Activated T-cell treated with anti-CD3 and anti-CD28 coated beads, Interleukin-2, amount 50 U/mL, for 48 hours (primary cell): ENCODE measurements at places on chromosomes 11 and 22.

DNA sequence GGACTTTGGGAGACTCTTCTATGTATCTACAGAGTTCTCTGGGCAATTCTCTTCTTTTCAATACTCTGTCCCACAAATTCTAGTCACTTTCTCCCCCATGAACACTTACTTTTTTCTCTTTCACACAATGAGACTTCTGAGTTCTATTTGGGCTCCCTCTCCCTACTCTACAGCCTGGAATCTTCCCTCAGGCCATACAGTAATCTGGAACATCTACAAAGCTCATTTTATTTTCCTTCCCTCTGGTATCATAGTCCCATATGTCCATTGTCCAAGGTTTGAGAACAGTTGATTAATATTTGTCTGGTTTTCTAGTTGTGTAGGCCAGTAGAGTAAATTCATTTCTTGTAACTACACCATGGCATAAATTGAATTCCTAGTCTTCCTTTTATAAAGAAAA is 544.6 kb upstream of the RAG2 start:
- DNase-seq: no peak

DNA sequence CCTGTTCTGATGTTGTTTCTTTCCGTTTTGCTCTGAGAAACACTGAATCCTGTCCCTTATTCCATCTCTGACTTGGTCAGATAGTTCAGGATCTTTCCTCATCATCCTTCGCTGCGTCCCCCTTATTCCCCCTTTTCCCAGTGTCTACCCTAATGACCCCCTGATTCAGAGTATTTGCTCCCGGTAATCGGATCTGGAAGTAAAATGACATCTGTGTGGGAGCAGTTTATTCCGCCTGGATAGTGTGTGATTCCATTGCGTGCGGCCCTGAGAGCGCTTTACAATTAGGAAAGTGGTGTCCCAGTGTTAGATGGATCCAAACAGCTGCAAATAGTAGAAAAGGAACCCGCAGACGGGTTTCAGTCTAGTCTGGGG is 606 bp downstream of the DRG1 start:
- no peak for DNase-seq

DNA sequence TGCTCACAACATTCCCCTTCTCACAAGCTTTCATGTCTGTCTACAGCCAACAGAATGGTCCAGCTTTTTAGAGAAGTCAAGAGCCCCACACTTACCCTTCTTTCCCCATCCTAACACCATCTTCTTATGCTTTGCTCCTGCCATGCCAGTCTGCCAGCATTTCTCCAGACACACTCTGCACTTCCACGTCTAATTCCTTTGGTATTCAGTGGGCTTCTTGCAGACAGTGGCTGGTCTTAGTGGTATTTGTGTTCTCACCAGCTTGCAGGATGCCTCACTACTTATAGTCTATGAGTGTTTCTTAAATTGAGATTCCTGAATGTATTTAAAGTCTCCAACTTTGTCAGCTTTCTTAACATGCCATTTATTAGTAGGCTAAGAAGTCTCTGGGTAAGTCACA is 154.4 kb downstream of the BBOX1 start:
- no peak for DNase-seq

GRCh38 chr11:109929308-109929707 is 163.9 kb upstream of the ZC3H12C start:
- DNase-seq: no peak

DNA sequence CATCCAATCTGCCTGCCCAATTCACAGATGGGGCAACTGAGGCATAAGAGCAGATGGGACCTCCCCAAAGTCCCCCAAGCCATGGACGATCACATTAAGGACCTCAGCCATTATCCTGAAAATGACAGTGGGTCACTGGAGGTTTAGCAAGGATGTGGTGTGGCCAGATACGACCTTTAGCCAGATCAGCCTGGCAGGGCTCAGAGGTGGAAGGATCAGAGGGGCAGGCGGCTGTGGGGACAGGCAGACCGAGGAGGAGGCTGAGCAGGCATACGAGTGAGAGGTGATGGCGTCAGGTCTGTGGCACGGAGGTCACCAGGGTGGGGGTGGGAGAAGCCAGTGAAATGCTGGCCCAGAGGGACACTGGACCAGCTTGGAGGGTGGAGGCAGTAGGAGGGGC is 14.1 kb upstream of the TMPRSS6 start:
- DNase-seq: no peak

DNA sequence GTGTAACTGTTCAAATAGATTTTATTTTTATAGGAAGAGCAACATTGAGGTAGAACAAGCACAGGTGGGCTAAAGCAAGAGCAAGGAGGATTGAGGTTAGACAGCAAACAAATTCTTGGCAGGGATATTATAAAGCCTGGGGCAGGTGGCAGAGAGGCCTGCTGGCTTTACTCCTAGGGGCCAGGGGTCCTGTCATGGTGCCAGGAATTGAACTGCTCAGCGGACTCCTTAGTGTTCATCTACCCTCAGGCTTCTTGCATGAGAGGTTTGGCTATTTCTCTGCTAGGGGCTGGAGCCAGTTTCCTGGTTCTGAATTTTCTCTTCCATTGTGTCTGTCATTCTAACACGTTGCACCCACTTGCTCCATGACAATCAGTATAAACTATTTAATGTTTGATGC is 217.2 kb upstream of the NCAM1 start:
- DNase-seq: no peak

GRCh38 chr11:86785576-86785975 is 14.8 kb upstream of the PRSS23 start:
- DNase-seq: no peak

- DNase-seq: no peak
Observed at GRCh38 chr11:88363648-88364065, 26.1 kb upstream of the CTSC start.

DNA sequence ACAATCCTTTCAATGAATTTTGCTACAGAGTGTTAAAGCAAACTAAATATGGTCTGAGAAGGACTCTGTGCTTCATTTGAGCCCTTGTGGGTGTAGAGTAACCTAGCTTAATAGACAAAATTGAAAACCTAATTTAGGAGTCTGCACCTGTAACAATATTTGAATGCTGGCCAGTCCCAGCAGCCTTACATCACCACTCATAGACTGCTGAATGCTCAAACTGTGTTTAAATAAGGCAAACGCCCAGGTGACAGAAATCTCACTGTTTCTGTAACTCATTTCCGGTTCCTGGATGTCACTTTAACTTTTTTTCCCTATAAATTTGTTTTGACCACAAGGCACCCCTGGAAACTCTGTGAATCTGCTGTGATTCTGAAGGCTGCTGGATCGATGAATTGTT is 45.5 kb upstream of the GLYATL1B start:
- DNase-seq: no peak

DNA sequence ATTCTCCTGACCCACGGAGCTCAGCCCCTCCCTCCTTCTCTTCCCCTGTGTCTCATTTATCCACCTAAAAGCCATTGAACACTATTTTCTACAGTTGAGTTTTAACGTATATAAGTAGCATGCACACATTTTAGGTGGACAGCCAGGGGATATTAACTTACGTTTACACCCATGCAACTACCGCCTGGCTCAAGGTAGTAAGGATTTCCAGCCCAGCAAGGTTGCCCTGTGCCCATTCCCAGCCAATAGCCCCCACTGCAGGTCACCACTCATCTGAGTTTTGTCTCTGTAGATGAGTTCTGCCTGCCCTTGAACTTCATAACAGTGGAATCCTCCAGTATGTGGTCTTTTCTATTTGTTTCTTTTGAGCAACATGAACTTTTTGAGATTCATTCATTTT is 65.4 kb downstream of the SMIM38 start:
- no peak for DNase-seq

- peak; percentile 27 for DNase-seq
Observed at GRCh38 chr22:45254388-45254787, 13.7 kb upstream of the KIAA0930 start.

- no peak for DNase-seq
Observed at GRCh38 chr11:92670308-92670890, 299.1 kb upstream of the MTNR1B start.

- no peak for DNase-seq
Observed at GRCh38 chr11:77602381-77603088, 12.8 kb downstream of the AQP11 start.

DNA sequence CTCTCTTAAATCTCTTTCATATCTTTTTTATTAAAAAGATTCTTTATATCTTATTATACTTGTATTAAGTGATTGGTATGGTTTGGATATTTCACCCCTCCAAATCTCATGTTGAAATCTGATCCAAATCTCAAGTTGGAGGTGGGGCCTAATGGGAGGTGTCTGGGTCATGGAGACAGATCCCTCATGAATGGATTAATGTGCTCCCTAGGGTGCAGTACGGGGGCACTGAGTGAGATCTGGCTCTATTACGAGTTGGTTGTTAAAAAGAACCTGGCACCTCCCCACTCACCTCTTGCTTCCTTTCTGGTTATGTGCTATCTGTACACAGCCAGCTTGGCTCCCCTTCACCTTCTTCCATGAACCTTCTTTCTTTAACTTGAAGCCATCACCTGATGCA is 149.6 kb downstream of the CWF19L2 start:
- DNase-seq: no peak

GRCh38 chr11:64275841-64276240 is 8.6 kb downstream of the BAD start:
- no peak for DNase-seq

- DNase-seq: no peak
Observed at GRCh38 chr11:79193663-79194310, 247.0 kb downstream of the TENM4 start.

DNA sequence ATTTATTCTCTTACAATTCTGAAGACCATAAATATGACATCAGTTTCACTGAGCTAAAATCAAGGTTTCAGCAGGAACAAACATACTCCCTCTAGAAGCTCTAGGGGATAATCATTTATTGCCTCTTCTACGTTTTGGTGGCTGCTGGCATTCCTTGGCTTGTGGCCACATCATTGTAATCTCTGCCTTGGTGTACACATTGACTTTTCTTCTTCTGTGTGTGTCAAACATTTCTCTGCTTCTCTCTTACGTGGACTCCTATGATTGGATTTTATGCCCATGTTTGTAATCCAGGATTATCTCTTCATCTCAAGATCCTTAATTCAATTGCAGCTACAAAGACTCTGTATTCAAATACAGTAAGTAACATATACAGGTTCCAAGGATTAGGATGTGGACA is 30.4 kb upstream of the MMP20 start:
- no peak for DNase-seq

DNA sequence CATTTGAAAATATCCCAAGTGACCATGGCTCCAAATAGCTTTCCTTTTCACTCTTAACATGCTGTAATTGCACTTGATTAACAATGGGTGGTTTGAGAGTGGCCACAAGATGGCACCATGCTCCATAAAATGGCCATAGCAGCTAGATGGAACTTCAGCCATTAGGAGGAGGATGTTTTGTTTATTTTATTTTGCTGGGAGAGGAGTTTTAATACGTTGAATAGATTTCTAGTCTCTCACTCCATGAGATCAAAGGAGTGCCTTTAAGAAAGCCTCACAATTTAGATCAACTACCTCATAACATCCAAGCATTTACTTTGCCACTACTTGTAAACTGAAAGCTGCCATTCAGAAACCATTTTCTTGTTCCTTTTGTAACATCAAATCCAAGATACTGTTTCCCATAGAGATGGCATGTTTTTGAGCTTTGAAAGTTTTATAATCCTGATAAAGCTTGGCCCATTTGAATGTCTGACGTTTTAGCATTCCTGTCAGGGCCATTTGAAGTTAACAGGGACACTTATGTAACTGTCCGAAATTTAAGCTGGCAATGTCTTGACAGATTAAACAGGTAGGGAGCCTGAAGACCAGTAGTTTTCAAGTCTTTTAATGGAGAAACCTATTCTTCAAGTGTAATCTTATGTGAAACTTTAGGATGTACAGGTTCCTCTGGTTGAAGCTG is 4.7 kb downstream of the FEN1 start:
- peak; percentile 66 for DNase-seq

GRCh38 chr11:94671553-94672366 is 96.4 kb upstream of the AMOTL1 start:
- no peak for DNase-seq

DNA sequence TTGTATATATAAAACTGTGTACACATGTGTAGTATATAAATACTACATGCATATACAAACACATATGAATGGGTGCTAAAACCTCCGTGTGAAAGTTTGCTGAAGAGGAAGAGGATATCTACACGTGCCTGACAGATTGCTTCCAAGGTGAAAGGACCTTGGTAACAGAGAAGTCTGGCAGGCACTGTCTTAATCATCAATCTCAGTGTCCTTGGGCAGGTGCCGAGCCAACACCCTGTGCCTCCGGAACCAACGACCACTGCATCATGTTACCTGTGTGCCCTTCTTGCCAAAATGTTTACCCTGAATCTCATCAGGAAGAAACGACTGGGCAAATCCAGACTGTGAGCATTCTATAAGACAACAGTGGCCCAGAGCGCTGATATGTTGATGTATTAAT is 15.0 kb downstream of the NAP1L4 start:
- DNase-seq: no peak

DNA sequence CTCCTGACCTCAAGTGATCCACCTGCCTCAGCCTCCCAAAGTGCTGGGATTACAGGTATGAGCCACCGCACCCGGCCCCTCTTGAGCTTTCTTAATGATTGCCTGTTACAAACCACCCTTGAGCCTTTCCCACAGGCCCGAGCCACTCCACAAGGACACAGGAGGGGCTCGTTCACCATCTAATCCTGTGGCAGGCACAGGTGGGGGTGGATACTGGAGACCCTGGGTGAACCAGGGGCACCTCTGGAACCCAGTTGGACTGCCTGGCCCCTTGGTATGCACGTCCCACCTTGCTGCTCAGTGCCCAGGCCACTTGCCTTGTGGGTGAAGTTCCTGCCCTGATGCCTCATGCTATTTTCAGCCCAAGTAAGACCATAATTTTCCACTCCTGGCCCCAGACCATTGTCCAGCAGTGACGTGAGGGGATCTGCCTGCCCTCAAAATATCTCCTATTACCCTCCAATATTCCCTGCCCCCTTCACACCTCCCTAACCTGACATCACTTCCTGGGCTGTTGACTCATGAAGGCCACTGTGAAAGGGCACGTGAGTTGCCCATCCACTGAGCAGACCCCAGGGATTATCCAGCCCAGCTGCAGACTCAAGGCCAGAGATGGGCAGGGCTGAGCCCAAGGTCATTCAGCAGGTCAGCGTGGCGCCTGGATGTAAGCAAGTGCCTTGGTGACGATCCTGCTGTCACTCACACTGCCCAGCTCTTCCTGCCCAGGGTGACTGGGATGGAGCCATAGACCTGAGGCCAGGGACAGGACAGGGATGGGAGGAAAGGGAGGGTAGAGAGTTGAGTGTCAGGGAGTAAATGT is 19.6 kb downstream of the P2RY2 start:
- DNase-seq: no peak

- DNase-seq: no peak
Observed at GRCh38 chr11:119262668-119263351, 54.1 kb downstream of the MCAM start.

DNA sequence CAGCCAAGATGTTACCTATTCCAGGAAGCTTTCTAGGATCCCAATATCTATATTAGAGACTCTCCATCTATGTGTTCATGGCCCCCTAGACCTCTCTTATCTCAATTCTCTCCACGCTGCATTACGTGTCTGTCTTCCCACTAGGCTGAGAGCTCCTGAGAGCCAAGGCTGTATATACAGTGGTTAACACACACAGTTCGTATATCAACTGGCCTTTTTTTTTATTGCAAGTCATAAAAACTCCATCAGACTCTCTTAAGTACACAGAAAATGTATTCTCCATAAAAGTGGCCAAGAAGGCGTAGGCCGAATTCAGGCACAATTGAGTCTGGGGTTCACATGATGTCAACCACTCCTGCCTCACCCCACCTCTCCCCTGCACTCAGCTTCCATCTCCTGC is 115.9 kb downstream of the TRIM29 start:
- DNase-seq: no peak
